Stomach (tissue), 19 donors: ENCODE measurements at places on chromosomes 1 and 21. TPM values are rescaled to one million over a fixed set of nuclear protein-coding genes. Genes with fewer than 3 reads are reported as not detected.

- no peak overlapping the region for H3K27ac ChIP-seq
- H3K27me3 ChIP-seq, result no peaks in the 10 kb centered on the region
- H3K4me1 ChIP-seq, result no peaks in the 10 kb centered on the region
- H3K36me3 ChIP-seq, result no peaks in the 10 kb centered on the region
Measured at GRCh38 chr1:221865808-221866207, 123.9 kb upstream of the DUSP10 start.

- H3K4me3 ChIP-seq, result no peak overlapping the region
- DNase-seq, result no peak
- H3K4me1 ChIP-seq, result peaks cover 22% of the 10 kb centered on the region
- H3K27ac ChIP-seq, result no peak overlapping the region
Measured at GRCh38 chr1:210330279-210330866, 1.7 kb downstream of the HHAT start.

GRCh38 chr1:114345930-114346479 is 165.0 kb downstream of the TRIM33 start:
- no peaks in the 10 kb centered on the region for H3K36me3 ChIP-seq
- no peak overlapping the region for H3K27ac ChIP-seq
- H3K27me3 ChIP-seq, result no peaks in the 10 kb centered on the region
- peaks cover 12% of the 10 kb centered on the region for H3K4me1 ChIP-seq
- peak overlapping the region; percentile 60 for H3K4me3 ChIP-seq
- no peak for DNase-seq

DNA sequence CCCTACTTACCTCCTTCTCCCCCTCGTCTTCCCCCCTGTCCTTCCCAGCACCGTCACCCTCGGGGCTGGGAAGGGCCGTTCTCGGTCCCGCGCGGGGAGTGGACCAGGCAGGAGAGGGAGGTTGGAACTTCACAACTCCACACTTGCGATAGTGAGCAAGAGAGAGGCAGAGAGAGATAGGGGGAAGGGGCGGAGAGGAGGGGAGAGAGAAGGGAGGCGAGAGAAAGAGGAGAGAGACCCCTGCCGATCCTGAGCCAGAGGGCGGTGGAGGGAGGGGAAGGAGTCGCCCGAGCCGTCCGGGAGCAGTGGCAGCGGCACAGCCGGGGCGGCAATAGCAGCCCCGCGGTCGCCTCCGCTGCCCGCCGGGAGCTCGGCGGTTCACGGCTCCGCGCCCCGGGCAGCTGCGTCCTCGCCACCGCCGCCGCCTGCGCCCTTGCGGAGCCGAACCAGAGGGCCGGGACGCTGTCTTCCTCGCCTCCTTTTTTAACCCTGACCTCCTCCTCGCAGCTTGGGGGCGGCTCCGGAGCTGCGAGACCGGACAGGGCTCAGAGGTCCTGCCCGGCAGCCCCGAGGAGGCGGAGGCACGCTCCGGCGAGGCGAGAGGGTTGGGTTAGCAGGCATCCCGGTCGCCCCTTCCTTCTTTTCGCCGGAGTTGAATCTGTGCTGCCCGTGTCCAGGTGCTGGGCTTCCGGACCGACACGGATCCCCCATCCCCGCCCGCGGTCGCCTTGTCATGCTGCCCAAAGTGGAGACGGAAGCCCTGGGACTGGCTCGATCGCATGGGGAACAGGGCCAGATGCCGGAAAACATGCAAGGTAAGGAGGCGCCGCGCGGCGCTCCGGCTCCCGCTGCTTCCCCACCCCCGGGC is 11.7 kb downstream of the NR5A2 start:
- H3K4me3 ChIP-seq, result peak overlapping the region; percentile 43
- peaks cover 48% of the 10 kb centered on the region for H3K27me3 ChIP-seq
- peak; percentile 70 for DNase-seq
- no peaks in the 10 kb centered on the region for H3K36me3 ChIP-seq
- peaks cover 71% of the 10 kb centered on the region for H3K4me1 ChIP-seq

GRCh38 chr1:7905262-7905661 is 35.4 kb downstream of the TNFRSF9 start:
- H3K27ac ChIP-seq, result no peak overlapping the region
- no peak for DNase-seq
- H3K36me3 ChIP-seq, result no peaks in the 10 kb centered on the region
- no peak overlapping the region for H3K4me3 ChIP-seq
- H3K27me3 ChIP-seq, result no peaks in the 10 kb centered on the region

- no peak overlapping the region for H3K27ac ChIP-seq
- no peak overlapping the region for H3K4me3 ChIP-seq
- no peaks in the 10 kb centered on the region for H3K27me3 ChIP-seq
- H3K36me3 ChIP-seq, result no peaks in the 10 kb centered on the region
Measured at GRCh38 chr1:96682056-96682455, 39.5 kb upstream of the PTBP2 start.

The GAS5 gene
- polyA plus RNA-seq, result 1,014 TPM

DNA sequence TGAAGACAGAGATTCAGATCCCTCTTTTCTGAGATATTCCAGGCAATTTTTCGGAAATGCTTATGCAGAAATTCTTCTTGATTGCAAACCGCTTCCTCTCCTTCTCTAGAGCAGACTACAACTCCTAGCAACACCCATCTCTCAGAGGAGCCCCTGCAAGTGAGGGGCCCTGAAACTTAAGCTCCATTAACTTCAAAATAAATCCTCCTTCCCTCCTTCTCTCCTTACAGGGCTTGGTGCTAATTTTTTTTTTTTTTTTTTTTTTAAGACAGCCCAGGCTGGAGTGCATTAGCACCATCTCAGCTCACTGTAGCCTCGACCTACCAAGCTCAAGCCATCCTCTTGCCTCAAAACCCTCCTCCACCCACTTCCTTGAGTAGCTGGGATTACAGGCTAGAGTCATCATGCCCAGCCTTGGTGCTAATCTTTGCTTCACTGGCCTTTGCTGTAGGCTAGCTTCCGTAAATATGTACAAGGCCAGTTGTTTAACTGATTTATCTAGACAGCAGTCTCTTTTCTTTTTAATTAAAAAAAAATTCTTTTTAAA is 30.2 kb upstream of the SFPQ start:
- no peaks in the 10 kb centered on the region for H3K27me3 ChIP-seq
- DNase-seq, result no peak
- peak overlapping the region; percentile 16 for H3K27ac ChIP-seq
- no peaks in the 10 kb centered on the region for H3K36me3 ChIP-seq
- H3K4me1 ChIP-seq, result peaks cover 13% of the 10 kb centered on the region

The C8A gene
- polyA plus RNA-seq, result 0.38 TPM

The AMY2A gene
- 2.3 TPM for polyA plus RNA-seq

The PROX1 gene
- polyA plus RNA-seq, result 0.23 TPM

GRCh38 chr1:161953256-161953920 is 70.3 kb downstream of the OLFML2B start:
- DNase-seq, result no peak
- peaks cover 5% of the 10 kb centered on the region for H3K36me3 ChIP-seq
- no peak overlapping the region for H3K4me3 ChIP-seq
- no peak overlapping the region for H3K27ac ChIP-seq
- peaks cover 16% of the 10 kb centered on the region for H3K4me1 ChIP-seq
- H3K27me3 ChIP-seq, result no peaks in the 10 kb centered on the region

The TSACC gene
- not detected for polyA plus RNA-seq

The EXO1 gene
- polyA plus RNA-seq, result 0.93 TPM

DNA sequence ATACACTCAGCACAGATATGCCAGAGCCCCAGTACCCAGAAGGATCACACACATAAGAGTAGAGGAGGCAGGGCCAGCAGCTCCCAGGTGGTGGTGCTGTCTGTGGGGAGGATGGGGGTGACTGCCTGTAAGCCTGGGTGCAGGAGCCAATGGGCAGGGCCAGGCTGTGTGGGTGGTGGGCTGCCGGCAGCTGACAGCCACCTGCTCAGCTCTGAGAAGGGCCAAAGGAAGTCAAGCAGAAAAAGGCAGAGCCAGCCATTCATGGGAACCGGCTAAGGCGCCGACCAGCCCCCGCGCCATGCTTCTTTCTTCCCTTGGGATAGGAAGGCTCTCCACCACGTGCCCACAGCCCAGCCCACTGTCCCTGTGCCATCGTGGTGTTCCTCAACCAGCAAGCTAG is 14.1 kb downstream of the PIK3C2B start:
- H3K4me1 ChIP-seq, result peaks cover 85% of the 10 kb centered on the region
- H3K27ac ChIP-seq, result peak overlapping the region; percentile 43
- DNase-seq, result no peak
- no peak overlapping the region for H3K4me3 ChIP-seq

GRCh38 chr1:61504852-61505390 is 220.0 kb downstream of the TM2D1 start:
- no peak overlapping the region for H3K27ac ChIP-seq
- no peaks in the 10 kb centered on the region for H3K36me3 ChIP-seq
- H3K27me3 ChIP-seq, result no peaks in the 10 kb centered on the region
- no peaks in the 10 kb centered on the region for H3K4me1 ChIP-seq

DNA sequence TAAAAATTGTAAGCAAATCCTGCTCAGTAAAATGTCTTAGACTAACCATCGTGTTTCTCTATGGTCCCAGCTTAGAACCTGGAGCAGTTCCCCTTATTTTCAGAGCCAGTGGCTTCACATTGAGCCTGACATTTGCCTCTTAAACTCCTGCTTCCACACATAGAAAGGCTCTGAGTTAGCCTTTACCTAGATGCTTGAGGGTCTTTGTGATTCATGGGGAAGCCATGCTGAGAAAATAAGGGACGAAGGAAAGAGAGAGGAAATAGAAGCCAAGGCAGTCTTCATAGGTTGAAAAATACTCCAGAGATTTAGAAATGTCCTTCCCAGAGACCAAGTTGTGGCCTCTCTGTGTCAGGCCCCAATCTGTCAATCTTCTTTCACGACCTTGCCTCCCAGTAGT is 16.1 kb upstream of the RBBP5 start:
- H3K27ac ChIP-seq, result no peak overlapping the region
- H3K36me3 ChIP-seq, result no peaks in the 10 kb centered on the region
- peaks cover 13% of the 10 kb centered on the region for H3K4me1 ChIP-seq
- no peak overlapping the region for H3K4me3 ChIP-seq
- DNase-seq, result no peak

DNA sequence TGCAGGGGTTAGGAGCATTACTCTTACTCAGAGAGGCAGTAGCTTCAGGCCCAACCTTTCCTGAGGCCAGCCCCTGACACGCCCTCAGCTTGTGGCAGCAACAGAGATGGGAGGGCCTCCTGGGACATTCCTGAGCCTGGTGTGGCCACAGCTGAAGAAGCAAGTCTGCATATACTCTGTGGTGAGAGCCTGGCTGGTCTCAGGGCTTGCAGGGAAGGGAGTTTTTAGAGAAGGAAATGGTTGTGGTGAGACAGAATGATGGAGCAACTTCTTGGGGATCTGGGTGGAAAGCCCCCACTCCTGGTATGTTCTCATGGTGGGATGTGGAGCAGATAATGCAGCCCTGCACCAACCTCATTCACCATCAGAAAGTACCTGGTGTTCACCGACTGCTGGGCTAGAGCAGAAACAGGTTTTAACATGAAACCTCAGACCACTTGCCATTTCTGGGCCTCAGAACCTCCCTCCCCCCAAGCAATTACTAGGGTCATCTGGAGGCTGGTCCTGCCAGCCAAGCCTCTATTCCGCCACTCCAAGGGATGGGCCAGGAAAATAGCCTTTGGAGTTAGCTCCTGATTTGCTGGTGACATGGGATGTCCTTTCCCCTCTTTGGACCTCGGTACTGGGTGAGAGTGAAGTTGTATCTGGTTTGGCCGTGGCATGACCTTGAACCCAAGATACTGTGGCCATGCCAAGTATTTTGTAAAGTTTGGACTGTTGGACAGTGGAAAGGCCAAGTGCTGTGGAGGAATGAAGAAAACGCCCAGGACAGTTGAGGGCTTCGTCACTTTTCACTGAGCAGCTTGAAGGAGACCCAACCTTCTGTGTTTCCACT is 28.1 kb upstream of the RNF19B start:
- H3K27me3 ChIP-seq, result no peaks in the 10 kb centered on the region
- peak; percentile 95 for DNase-seq
- H3K27ac ChIP-seq, result peak overlapping the region; percentile 76
- H3K4me1 ChIP-seq, result peaks cover 35% of the 10 kb centered on the region

GRCh38 chr1:237858992-237859391 is 31.7 kb downstream of the ZP4 start:
- no peak overlapping the region for H3K4me3 ChIP-seq
- H3K27me3 ChIP-seq, result no peaks in the 10 kb centered on the region
- DNase-seq, result no peak
- H3K36me3 ChIP-seq, result no peaks in the 10 kb centered on the region
- peaks cover 1% of the 10 kb centered on the region for H3K4me1 ChIP-seq

DNA sequence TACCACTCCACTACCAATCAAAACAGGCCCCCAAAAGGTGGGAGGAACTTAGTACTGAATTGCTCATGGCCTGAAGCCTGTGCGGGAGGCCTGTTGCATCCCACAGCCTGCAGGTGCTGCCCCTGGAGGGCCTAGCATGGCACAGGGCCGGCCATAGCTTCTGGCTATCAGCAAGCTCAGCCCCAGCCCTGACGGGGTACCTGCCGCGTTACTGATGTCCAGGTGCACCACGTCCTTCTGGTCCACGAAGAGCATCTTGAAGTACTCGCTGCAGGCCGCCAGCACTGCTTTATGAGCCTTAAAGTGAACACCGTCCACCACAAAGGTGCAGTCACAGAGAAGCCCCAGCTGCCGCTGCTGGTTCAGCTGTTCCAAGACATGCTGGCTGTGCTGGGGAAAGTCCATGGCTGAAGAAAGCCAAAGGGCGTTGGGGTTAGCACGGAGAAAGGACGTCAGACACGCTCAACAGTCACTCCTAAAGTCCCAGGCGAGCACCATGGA is 27.8 kb downstream of the ZBTB17 start:
- H3K27ac ChIP-seq, result peak overlapping the region; percentile 92
- peaks cover 54% of the 10 kb centered on the region for H3K4me1 ChIP-seq
- H3K27me3 ChIP-seq, result no peaks in the 10 kb centered on the region
- H3K4me3 ChIP-seq, result no peak overlapping the region

DNA sequence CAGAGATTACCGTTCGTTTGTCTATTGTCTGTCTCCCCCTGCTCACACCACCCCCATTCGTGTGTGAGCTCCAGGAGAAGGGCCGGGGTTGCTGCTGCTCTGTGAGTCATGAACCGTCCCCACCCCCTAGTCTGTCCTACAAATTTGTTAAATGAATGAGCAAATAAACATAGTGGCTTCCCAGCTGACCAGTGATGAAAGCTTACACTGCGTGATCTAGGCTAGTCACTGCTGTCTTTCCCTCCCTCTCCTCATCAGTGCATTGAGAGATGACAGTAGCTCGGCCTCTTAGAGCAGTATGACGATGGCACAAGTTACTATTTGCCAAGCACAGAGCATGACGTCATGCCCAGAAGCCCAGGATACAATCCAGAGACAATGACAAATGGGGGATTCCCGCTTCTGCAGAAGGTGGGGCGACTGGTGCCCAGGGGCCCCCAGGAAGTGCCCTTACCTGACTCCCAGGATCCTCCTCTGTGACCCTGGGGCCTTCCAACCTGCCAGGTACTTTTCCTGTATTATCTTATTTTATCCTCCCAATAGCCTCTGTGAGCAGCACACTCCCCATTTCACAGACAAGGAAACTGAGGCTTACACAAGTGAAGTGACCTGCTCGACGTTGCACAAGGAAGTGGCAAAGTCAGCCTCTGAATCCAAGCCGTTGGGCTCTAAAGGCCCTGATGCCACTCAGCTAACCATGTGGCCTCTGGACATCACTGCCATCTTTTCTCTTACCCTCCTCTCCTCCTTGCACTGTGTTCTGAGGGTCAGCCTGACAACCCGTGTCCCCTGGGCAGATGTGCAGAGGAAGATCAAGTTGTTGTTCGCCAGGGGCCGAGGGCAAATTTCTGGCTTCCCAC is 8.6 kb upstream of the EPHA2 start:
- no peaks in the 10 kb centered on the region for H3K27me3 ChIP-seq
- H3K4me3 ChIP-seq, result no peak overlapping the region
- no peaks in the 10 kb centered on the region for H3K36me3 ChIP-seq
- peaks cover 56% of the 10 kb centered on the region for H3K4me1 ChIP-seq
- no peak overlapping the region for H3K27ac ChIP-seq
- DNase-seq, result peak; percentile 73

GRCh38 chr1:55632058-55632457 is 416.9 kb upstream of the USP24 start:
- DNase-seq, result no peak
- H3K4me1 ChIP-seq, result no peaks in the 10 kb centered on the region
- H3K36me3 ChIP-seq, result no peaks in the 10 kb centered on the region
- H3K27ac ChIP-seq, result no peak overlapping the region
- H3K4me3 ChIP-seq, result no peak overlapping the region
